ENCODE measurements at places on chromosomes 3 and 15.

DNA sequence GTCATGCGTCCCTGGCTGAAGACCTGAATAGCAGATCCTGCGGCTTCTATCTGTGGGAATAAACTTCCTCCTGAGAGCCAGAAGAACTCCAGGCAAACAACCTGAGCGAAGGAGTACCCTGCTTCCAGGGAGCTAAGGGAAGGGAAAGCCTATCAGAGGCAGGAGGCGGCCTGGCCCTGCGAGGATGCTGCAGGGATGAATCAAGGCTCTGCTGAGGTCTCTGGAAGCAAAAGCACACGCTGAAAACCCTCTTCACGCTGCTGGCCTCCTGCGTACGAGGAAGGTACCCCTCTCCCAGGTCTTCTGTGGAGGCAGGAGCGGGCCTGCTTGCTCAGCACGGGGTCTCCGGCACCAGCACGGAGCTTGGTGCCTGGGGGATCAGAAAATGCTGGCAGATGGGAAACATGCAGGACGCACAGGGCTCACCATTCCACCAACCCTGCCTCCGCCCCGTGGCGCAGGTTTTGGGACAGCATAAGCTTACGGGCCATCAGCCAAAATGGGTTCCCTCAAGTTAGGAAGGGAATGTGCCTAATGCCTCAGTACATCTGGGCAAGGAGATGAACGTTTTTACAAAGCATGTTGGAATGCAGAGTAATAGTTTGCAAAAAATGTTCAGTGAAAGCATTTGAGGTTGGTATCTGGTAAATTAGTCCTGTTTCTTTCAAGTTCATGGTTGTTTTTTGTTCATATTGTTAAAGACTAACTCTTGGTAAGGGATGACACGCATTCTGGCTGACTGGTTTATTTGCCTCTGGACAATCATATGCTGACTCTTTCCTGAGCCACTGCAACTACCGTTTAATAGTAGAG lies 72.3 kb downstream of the CHSY1 start:
- DNase-seq, result no peak

DNA sequence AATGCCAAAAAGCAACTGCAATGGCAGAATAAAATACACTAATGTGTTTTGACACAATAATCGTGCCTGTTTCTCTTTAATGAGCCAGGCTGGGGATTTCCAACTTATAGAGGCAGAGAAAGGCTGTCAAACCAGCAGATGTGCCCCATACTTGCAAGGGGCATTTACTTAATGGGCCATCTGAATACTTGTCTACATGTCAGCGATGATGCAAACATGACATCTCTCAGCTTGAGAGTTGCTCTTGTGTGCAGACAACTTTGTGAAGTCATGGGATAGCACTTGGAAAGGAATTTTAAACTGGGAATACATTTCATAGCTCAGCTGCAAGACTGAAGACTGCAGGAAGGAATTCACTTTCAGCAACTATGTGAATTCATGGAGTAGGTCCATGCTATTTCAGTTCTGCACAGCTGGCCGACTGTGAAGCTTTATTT lies 127.4 kb upstream of the ADAMTS9 start:
- DNase-seq, result no peak

DNA sequence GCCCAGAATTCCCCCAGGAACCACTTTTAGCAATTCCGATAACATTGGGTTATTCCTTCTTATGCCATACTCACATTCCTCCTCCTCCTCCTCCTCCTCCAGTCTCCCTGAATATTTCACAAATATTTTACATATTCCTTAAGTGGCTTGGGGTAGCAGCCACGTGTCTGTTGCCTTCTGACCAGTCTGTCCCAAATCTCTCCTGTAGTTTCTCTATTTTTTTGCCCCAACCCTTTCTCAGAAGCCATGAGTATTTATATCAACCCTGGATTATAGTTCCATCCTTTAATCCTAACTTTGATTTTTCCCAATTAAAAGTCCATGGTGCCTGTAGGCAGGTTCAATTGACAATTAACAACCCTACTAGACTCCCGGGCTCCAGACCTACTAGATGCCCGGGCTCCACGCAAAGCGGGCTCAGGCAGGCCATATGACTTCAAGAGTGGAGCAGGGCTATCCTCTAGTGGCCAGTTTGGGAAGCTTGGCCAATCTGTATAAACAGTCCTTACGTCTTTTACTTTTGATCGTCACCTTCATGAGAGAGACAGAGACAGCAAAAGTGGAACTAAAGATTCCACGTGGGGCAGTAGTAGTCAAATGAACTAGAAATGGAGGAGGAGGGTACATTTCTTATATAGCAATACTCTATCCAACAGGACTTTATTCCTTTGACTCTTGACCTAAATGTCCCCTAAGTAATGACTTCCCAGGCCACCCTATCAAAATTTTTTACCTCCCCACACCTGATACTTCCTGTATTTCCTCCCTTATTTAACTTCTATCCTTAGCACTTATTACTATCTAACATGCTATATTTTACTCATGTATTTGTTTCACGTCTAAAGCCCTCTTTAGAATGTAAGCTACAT lies 69.7 kb downstream of the USF3 start:
- DNase-seq, result no peak

GRCh38 chr3:14096742-14097141 lies 27.9 kb downstream of the CHCHD4 start:
- DNase-seq, result no peak

GRCh38 chr15:97081666-97082226 lies 751.2 kb downstream of the NR2F2 start:
- no peak for DNase-seq

All from activated gamma-delta T cell treated with Interleukin-2 at 50 U/mL for 16 hours (primary cell).